ENCODE measurements at places on chromosomes 1 and 21.
A peak's percentile ranks its signal among the peaks of the same experiment; 100 is the strongest.

DNA sequence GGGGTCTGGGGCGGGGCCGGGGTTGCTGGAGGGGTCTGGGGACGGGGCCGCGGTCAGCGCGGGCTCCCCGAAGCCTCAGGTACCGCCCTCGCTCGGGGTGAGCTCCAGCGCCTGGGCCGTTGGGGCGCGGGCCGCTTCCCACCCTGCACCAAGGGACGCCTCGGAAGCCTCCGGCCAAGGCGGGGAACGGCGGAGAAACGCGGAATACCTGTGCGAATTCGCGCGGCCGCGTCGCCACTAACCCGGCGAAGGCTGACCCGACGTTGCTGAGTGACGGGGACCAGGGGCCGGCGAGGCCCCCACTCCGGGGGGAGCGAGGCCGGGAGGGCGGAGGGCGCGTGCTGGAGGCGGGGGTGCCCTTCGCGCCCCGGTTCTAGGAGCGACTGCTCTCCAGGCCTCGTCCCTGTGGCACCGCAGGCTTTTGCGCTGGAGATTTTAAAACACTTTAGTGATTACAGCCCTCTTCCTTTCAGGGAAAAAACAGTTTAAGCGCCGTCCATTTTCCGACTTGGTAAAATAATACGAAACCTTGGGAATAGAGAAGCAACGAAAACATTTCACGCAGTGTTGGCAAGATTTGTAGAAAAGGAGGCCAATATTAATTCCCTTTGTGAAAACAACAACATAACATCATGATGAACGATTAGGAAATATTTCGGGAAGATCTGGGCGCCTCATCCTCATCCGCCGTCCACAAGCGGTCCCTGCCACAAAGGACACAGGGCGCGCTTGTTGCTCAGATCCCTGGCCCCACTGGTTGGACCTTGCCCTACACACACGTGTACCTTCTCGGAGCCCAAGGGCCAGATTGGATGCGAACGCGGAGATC lies 971 bp upstream of the GNG4 start:
- DNase-seq: peak; percentile 77

DNA sequence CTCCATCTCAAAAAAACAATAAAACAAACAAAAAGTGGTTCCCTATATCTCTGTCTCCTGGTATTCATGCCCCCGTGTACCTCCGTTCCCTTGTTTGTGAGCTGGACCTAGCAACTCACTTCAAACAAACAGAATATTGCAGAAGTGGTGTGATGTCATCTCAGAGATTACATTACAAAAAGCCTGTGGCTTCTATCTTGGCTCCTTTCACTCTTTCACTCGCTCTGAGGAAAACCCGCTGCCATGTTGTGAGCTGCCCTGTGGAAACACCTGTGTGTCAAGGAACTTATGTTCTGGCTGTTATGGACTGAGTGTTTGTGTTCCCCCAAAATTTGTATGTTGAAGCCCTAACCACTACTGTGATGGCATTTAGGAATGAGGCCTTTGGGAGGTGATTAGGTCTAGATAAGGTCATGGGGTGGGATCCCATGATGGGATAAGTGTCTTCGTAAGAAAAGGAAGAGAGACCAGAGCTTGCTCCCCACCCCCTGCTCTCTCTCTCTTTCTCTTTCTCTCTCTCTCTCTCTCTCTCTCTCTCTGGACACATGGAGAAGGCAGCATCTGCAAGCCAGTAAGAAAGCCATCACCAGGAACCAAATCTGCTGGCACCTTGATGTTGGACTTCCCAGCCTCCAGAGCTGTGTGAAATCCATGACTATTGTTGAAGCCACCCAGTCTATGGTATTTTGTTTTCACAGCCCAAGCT lies 7.4 kb upstream of the HYI start:
- no peak for DNase-seq

DNA sequence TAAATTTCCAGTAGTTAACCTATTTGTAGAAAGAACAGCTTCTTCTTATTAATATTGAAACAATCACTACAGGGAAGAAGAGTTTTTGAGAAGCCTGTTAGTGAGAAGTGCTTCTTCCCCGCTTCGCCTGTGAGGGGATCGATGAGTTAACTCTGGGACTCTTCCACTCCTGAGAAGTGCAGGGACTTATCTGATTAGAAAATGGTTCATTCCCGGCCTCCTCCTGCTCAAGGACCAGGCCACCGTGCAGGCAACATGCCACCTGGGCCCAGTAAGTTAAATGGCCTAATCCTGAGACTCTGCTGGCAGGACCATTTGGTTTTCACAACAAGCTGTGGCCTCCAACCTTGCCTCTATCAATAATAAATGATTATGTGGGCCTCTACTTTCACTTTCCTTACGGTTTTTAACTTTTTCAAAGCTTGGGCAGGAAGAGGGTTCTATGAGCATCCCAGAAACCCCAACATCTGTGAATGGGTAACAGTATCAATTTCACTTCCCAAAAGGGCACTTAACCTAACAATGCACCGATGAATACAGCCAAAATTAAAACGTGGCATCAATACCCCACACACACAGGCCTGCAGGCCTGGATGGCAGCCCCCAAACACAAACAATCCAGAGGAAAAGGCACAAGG lies 33.1 kb downstream of the SIPA1L2 start:
- no peak for DNase-seq

- no peak for DNase-seq
Observed at GRCh38 chr1:198486903-198487302, 53.6 kb downstream of the ATP6V1G3 start.

- peak; percentile 74 for DNase-seq
Observed at GRCh38 chr1:185045814-185046492, 595 bp downstream of the RNF2 start.

- DNase-seq: no peak
Observed at GRCh38 chr1:41101950-41102607, 80.6 kb upstream of the SLFNL1 start.

DNA sequence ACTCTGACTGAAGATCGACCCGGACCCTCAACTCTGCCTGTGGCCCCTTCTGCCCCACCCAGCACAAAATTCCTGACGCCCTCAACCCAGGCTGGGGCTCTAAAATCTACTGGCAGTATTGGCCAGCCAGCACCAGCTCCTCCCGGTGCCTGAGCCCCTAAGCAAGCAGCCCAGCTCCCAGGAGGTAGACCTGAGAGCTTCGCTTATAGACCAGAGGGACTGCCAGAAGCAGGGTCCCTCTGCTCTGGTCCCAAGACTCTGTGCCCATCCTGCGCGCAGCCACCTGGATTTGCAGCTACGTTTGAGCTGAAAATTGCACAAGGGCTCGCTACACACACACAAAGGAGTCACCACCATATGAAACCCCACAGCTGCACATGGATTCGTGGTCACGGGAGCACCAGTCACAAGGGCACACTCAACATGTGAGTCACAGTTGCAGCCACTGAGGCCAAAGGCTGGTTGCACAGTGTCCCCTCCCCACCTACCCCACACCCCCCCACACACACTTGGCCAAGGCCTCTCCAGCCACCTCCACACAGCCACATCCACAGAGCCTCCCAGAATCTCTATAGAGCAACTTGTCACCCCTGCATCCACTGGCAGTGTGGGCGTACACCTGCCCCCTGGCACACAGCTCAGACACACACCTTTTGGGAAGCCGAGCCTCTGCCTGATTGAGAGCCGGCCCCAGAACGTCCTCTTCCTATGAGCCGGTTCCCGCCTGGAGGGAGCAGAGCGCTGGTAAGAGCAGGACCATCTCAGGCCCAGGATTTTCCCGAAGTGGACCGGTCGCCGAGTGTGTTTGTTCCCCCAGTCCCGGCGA lies 1.1 kb upstream of the DMBX1 start:
- DNase-seq: no peak

- peak; percentile 62 for DNase-seq
Observed at GRCh38 chr1:175783126-175783722, 39.8 kb upstream of the TNR start.

DNA sequence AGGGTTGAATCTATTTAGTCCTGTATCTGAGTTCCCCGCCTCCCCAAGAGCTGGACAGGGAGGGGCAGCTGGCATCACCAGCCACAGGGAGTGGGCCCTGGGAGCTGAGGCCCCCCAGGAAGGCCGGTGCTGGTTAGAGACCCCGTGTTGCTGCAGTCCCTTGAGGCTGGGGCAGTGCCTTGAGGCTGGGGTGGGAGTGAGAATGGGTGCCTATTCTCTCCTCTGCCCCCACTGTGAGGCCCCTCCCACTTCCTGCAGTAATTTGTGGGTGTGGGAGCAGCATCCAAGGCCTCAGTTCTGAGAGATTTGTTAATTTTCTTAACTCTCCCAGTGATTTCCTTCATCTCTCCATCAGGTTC lies 2.5 kb upstream of the TRAPPC3 start:
- DNase-seq: no peak

- peak; percentile 90 for DNase-seq
Observed at GRCh38 chr1:46179138-46180081, 3.1 kb upstream of the P3R3URF start.

DNA sequence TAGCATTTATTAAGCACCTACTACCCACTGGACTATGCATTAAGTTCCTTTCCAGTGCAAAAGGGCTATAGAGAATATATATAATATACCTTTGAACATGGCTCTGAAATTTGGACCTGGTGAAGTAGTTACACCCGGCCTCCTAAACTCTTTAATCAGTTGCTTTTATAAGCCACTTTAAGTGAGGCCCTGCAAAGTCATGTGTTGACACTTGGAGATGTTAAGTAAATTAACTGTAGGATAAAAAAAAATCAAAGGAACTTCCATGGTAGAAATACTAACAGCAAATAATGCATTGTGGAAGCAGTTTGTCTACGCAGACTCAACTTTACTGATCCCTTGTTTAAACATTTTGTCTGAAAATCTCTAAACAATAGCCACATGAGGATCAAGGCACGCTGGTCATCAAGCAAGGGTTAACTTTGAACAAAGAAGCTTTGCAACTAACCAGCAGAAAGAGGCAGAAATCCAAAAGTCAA lies 283.9 kb downstream of the VAV3 start:
- DNase-seq: no peak

- peak; percentile 82 for DNase-seq
Observed at GRCh38 chr1:177517546-177517945, 346.8 kb downstream of the BRINP2 start.

DNA sequence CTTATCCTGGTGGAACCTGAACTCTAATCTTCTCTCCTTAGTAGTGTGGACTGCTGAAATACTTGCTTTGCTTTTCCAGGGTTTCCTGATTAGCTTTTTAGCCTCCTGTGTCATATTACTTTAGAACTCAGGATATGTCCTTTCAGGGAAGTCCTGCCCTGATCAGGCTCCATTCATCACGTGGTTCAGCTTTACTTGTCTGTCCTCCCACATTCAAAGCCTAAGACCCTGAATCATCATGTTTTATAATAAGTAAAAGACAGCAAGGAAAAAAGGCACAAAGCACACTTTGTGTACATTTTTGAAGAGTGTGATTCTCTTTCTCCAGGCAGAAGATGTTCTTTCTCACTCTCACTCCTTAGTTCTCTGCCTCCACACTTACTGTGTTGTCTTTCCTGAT lies 70.6 kb downstream of the PATJ start:
- no peak for DNase-seq

DNA sequence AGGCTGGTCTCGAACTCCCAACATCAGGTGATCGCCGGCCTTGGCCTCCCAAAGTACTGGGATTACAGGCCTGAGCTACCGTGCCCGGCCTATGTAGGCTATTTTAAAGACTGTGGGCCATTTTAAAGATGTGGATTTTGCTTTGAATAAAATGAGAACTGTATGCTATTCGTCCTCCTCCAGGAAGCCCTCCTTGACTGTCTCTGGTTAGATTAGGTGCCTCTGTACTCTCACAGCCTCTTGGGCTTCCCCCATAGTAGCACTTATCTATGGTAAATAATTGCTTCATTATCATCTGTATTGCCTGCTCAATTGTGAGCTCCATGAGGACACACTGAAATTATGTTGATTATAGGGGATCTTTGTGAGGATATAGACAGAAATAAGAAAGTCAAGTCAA lies 20.5 kb upstream of the ERI3 start:
- DNase-seq: no peak

- DNase-seq: peak; percentile 46
Observed at GRCh38 chr1:31790140-31790539, 25.7 kb downstream of the SPOCD1 start.

DNA sequence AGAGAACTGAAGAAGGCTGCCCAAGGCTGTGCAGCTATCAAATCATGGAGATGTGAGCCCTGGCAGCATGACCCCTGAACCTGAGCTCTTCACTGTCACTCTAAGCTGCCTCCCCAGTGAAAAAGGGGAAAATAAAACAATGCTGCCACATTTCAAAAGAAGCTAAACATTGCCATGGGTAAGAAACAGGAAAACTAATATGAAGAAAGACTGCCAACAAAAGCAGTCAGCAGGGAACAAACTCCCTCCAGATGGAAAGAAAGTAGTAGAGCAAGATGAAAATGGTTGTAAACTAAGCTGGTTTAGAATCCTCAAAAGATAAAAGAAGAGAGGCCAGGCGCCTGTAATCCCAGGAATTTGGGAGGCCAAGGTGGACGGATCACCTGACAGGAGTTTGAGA lies 36.2 kb upstream of the CSF1 start:
- DNase-seq: peak; percentile 22
